Activated naive CD4-positive, alpha-beta T cell (primary cell): ENCODE measurements at places on chromosomes 5 and 9.
A peak's percentile ranks its signal among the peaks of the same experiment; 100 is the strongest.

DNA sequence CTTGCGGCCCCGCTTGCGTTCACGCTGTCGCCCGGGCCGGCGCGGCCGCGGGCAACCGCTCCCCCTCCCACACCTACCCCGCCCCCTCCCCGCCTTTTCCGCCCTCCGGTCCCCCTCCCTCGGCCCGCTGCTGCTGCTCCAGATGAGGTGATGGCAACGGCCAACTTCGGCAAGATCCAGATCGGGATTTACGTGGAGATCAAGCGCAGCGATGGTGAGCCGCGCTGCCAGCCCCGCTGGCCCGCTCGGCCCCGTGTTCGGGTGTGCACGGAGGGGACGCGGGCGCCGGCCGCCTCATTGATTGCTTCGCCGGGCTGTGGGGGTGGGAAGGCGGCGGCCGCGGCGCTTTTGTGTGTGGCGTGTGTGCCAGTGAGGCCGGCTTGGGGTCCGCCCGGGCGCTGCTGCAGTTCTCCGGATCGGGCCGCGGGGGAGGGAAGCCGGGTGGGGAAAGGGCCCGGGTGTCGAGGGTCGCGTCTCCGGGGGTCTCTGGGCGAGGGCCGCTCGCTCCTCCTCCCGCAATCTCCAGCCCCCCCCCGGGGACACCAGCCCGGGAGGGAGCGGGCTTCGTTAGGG is 403 bp downstream of the KIF2A start:
- peak; percentile 45 for DNase-seq

DNA sequence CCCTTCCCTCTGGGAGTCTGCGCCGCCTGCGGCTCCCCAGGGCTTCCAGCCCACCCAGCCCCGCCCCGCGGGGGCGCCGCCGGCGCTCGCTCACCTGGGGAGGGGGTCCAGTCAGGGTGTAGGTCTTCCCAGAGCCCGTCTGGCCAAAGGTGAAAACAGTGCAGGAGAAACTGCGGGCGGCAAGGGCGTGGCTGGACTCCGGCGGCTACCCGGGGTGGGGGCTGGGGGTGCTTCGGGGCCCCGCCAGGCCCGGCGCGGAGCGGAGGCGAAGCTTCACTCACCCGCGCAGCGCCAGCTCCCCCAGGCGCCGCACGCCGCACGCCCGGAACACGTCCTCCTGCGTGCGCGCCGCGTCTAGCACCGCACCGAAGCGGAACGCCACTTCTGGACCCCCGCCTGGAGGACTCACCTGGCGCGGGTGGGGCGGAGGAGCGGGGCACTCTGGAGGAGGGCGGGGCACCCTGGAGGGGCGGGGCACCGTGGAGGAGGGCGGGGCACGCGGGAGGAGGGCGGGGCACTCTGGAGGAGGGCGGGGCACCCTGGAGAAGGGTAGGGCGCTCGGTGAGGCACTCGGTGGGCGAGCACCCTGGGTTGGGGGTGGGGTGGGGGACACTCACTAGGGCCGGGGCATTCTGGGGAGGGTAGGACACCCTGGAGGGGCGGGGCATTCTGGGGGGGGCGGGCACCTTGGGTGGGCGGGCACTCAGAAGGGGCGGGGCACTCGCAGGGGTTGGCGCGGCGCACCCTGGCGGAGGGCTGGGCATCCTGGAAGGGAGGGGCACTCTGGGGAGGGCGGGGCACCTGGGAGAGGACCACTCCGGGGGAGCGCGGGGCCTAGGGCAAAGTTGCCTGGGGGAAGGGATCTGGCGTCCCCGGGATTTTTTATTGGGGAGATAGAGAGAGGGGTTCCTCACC is 814 bp downstream of the KIF12 start:
- no peak for DNase-seq

GRCh38 chr5:81789033-81789432 is 38.1 kb upstream of the SSBP2 start:
- no peak for DNase-seq

- DNase-seq = no peak
These were observed 17.5 kb downstream of the SPOCK1 start for GRCh38 chr5:137481596-137481995.

- DNase-seq = no peak
These were observed 41.2 kb upstream of the FLT4 start for GRCh38 chr5:180690562-180690961.

DNA sequence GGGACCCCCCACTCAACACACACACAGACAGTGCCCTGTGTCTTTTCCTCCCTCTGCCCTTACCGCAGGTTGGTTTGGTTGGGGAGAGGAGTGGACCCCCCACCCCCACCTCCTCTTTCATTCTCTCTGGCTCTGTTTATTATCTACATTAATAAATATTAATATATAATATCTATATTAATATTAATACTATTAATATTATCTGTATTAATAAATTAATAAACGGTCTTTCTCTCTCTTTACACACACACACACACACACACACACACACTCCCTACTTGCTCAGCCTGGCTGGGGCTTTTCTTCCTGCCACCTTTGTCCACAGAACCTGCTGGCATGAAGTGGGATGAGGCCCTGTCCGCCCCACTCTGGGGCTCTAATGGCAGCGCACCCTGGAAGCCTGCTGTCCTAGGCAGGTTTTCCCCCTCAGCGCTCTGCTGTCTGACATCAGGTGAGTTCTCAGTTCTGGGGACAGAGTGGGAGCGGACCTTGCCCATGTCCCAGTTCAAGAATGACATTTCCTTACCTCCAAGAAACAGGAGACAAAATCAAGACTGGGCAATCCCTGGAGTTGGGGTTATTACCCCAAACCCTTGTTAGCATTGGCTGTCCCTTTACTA is 10.5 kb upstream of the SMIM32 start:
- no peak for DNase-seq

- DNase-seq = no peak
These were observed 216.0 kb downstream of the GABRG2 start for GRCh38 chr5:162283609-162284008.

DNA sequence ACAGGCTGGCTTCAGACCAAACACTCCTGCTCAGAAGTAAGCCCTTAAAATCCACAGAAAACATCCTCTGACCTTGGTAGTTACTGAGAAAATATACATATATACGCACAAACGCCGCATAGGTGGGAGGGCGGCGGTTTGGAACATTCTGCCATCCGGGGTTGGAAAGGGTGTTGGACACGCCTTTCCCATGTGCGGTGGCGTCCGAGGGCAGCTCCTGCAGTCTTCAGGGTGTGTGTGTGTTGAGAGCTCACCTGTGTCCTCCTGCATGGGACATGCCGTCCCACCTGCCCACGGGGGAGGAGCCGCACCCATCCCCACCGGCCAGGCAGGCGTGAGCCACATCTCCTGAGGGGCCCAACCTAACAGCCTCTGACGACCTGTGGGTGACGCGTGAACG is 28.2 kb downstream of the SLC9A3 start:
- no peak for DNase-seq

GRCh38 chr5:64518793-64519192 is 13.0 kb downstream of the RGS7BP start:
- DNase-seq = no peak

- no peak for DNase-seq
These were observed 65.4 kb upstream of the KLF9 start for GRCh38 chr9:70479880-70480291.

- DNase-seq = peak; percentile 15
These were observed 6.3 kb upstream of the GARIN3 start for GRCh38 chr5:157172403-157172802.

DNA sequence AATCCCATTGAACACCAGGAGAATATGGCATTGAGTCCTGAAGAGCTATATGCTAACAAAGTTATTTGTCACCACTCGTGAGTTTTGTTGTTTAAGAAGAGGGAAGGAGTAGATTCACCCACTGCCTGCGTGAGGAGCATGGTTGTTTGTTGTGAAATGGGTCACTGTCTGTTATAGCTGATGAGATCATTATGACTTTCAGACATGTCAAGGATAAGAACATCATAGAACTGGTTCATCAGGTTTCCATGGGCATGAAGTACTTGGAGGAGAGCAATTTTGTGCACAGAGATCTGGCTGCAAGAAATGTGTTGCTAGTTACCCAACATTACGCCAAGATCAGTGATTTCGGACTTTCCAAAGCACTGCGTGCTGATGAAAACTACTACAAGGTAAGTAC is 76.9 kb downstream of the SYK start:
- DNase-seq = no peak

DNA sequence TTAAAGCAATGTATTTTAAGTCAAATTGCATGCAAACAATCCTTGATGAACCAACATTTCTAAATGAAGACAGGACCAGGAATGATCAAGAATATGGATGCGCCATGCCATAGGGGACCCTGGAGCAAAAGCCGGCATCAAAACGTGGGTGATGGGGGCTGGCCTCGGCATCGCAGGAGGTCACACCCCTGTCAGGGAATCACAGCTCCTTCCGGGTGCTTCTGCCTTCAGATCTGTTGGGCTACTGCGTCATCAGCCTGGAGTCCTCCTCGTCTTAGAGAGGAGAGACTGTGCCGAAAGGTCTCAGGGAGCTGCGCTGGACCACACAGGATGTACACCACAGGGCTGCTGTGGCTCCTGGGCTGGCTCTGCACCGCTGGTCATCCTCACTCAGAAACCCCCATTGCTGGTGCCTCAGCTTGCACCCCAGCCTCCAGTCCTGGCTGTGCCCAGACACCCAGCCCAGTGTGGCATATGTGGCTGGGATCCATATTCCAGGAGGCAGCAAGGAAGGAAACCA is 152.9 kb upstream of the PPP1R26 start:
- no peak for DNase-seq

GRCh38 chr9:129213551-129213950 is 35.5 kb upstream of the IER5L start:
- no peak for DNase-seq

GRCh38 chr9:135012166-135012565 is 75.3 kb upstream of the OLFM1 start:
- DNase-seq = no peak

GRCh38 chr5:80565330-80565729 is 4.8 kb downstream of the ANKRD34B start:
- no peak for DNase-seq

- DNase-seq = no peak
These were observed 199.4 kb downstream of the AUH start for GRCh38 chr9:91162311-91162710.

DNA sequence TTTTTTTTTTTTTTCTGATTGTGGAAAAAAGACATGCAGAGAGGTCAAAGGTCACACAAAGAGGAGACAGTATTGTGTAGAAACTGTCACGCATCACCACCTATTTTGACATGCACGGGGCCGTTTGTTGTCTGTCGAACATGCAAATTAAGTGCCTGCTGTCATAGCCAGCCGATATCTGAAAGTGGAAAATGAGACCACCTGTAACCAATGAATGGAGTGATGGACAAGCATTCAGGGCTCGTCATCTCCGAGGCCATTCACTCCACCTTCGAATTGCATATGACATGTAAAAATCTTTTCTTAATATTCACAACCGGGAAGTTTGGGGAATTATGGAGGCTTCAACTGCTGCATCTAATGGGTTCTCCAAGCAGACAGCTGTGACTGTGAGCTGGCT is 512.2 kb upstream of the ADAMTS16 start:
- DNase-seq = no peak

- DNase-seq = no peak
These were observed 32.2 kb downstream of the APTX start for GRCh38 chr9:32969270-32969669.

- DNase-seq = no peak
These were observed 37.6 kb downstream of the ANKRD33B start for GRCh38 chr5:10601246-10602030.

GRCh38 chr9:77587042-77587441 is 61.1 kb downstream of the GNA14 start:
- DNase-seq = no peak

DNA sequence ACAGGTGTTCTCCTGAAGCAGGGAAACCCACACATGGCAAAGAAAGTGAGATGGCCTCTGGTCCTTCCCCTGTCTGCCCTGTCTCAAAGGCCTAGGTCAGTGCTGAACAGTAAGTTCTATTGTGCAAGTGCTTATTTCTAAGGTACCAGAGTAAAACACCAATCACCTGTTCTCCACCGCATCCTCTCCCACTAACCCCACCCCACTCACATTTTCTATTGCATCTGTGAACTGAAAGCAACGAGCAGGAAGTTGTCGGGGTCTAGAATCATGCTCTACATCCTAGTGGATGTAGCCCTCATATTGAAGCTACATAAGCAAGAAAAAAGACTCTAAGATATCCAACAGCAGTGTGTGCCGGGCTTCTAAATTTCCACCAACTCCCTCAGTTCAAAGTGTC is 265.9 kb downstream of the ENC1 start:
- DNase-seq = no peak

DNA sequence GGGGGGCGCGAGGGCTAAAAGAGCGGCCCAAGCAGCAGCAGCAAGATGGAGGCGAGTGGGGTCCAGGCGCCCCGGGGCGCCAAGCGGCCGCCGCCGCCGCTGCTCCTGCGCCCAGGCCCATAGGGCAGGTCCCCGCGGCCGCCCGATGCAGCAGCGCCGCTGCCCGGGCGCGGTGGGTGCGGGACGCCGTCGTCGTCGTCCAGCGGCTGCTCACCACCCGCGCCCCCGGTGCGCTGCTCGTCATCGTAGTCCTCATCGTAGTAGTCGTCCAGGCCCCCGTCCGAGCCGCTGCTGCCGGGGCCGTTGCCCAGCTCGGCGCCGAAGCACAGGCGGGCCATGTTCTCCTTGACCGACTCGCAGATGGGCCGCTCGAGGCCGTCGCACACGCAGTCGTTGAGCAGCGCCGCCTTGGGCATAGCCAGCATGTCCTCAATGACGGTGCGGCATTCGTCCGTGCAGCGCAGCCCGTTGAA is 1.5 kb downstream of the GAS1 start:
- DNase-seq = no peak

GRCh38 chr5:32601623-32602295 is 16.4 kb downstream of the SUB1 start:
- DNase-seq = no peak

GRCh38 chr9:94870793-94871558 is 144.5 kb downstream of the AOPEP start:
- DNase-seq = no peak

- no peak for DNase-seq
These were observed 206.7 kb downstream of the FAM114A2 start for GRCh38 chr5:153831973-153832372.

DNA sequence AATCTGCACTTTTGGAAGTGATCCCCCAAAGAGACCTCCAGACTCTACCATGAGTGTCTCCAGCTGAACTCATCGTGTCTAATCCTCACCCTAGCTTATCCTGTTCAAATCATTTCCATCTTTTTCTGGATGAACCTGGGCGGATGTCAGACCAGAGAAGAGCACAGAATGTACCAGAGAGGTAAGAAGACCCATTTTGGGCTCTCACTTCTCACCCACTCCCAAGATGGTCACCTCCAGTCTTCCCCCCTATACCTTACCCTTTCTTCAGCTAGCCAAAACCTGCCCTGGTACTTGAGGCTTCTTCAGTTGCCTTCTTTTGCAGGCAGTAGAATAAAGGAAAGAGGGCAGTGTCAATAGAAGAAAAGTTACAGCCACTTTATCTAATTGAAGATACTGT is 27.9 kb upstream of the ANXA2R start:
- DNase-seq = no peak

- no peak for DNase-seq
These were observed 763.6 kb downstream of the TAF11L14 start for GRCh38 chr5:18397891-18398290.

GRCh38 chr5:53749621-53750020 is 189.2 kb downstream of the NDUFS4 start:
- DNase-seq = no peak

- DNase-seq = no peak
These were observed 133.3 kb upstream of the ELL2 start for GRCh38 chr5:96094904-96095303.
